ENCODE measurements at places on chromosomes 7 and 10. TPM values are rescaled to one million over a fixed set of nuclear protein-coding genes. Genes with fewer than 3 reads are reported as not detected.

Gene ZPBP
- total RNA-seq: not detected

Gene ZNF853
- total RNA-seq: 12.2 TPM

Gene ANKRD1
- total RNA-seq: 62.9 TPM

Gene NPY
- not detected for total RNA-seq

Gene ZNF775
- 6.4 TPM for total RNA-seq

Gene GPR85
- 0.32 TPM for total RNA-seq

Gene CCZ1
- total RNA-seq: 67.0 TPM

Gene ZNF727
- 6.3 TPM for total RNA-seq

Gene ZNF394
- total RNA-seq: 29.1 TPM

Gene WDFY4
- total RNA-seq: 7.3 TPM

Gene HEPACAM2
- not detected for total RNA-seq

Gene CNPY1
- not detected for total RNA-seq

Gene C7orf57
- not detected for total RNA-seq

Gene PVRIG
- total RNA-seq: 2.1 TPM

Gene LIPM
- total RNA-seq: not detected

Gene TMEM176A
- 77.7 TPM for total RNA-seq

Gene KCNIP2
- total RNA-seq: 9.0 TPM

Gene SEC31B
- total RNA-seq: 16.9 TPM

Gene SNCG
- total RNA-seq: 70.0 TPM

Gene MSS51
- total RNA-seq: 6.3 TPM

Gene NKX1-2
- total RNA-seq: not detected

Gene NKX2-3
- not detected for total RNA-seq

Gene GIMAP7
- 41.8 TPM for total RNA-seq

Gene TSPAN15
- 12.8 TPM for total RNA-seq

Gene BAIAP2L1
- total RNA-seq: 3.6 TPM

Gene SEMA3A
- 5.7 TPM for total RNA-seq

Gene COL1A2
- 1,770 TPM for total RNA-seq
